ENCODE measurements at places on chromosomes 5 and 9.

- DNase-seq, result no peak
Measured at GRCh38 chr5:149320791-149321330, 24.4 kb upstream of the GRPEL2 start.

GRCh38 chr5:162193012-162193411, 125.4 kb downstream of the GABRG2 start:
- no peak for DNase-seq

DNA sequence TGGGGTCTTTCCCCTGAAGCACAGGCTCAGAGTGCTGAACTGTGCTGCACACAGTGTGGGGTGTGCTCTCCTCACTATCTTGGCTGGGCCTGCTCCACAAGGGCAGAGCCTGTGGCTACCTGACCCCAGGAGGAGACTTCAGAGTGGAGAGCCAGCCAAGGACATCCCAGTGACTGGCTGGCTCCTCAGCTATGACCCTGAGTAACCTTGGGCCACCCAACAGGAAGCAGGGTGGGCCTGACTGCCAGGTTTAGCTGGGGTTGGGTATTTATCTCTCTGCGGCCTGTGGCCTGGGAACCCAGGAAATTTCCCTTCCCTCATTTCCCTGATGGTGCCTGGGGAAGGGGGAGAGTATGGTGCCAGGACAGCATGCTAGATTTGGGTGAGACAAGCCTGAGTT, 2.1 kb upstream of the EEIG1 start:
- no peak for DNase-seq

- no peak for DNase-seq
Measured at GRCh38 chr9:114282507-114282906, 40.4 kb upstream of the ORM1 start.

DNA sequence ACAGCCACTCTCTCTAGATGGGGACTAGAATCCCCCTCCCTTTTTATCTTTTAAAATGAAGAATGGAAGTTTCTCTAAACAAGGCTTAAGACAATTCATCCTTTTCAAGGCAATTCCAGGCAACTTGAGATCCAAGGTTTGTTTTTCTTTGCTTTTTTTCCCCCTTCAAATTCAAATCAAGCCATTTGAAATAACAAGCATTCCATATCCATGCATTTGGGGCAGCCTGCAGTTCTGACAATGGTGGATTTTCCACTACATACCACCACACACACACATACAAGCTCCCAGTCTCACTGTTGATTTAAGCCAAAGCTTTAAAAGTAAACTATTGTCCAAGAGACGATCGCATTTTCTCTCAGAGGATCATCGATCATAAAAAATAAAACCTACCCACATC, 424 bp downstream of the INSYN2B start:
- no peak for DNase-seq

DNA sequence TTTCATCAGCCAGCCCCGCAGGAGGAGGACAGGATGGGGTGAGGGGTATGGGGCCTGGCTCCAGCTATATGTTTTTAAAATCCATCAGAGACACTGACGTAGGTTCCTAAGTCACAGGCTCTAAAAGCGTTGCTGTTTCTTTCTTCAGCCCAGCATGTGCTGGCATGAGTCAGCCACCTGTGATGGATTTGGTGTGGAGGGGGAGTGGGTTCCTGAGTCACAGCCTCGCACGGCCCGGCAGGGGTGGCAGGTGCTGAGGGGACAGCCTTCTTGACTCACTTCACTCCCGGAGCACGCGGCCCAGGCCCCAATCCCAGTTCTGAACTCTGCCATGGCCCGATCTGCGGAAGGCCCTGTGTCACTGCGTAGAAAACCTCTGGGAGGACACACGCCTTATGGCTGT, 38.8 kb upstream of the RPL26L1 start:
- DNase-seq, result no peak

GRCh38 chr5:89399548-89399947, 516.6 kb upstream of the MEF2C start:
- no peak for DNase-seq

All from CD4-positive, alpha-beta T cell treated with Interleukin-6 at 100 ng/mL for 8 hours (primary cell).